ENCODE measurements at places on chromosomes 12 and 14.
A peak's percentile ranks its signal among the peaks of the same experiment; 100 is the strongest.

GRCh38 chr12:52280796-52281560, 6.5 kb downstream of the KRT86 start:
- DNase-seq: no peak

- no peak for DNase-seq
These were observed 37.8 kb downstream of the SLC6A15 start for GRCh38 chr12:84874825-84875139.

DNA sequence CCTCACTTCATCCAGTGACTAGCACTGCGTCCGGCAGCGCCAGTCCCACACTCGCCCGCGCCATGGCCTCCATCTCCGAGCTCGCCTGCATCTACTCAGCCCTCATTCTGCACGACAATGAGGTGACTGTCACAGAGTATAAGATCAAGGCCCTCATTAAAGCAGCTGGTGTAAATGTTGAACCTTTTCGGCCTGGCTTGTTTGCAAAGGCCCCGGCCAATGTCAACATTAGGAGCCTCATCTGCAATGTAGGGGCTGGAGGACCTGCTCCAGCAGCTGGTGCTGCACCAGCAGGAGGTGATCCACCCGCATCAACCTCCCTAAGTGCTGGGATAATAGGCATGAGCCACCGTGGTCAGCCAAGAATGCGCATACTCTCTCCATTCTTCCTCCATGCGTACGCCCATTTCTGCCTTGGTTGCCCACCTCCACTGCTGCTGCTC, 59.9 kb downstream of the IRF2BPL start:
- no peak for DNase-seq

DNA sequence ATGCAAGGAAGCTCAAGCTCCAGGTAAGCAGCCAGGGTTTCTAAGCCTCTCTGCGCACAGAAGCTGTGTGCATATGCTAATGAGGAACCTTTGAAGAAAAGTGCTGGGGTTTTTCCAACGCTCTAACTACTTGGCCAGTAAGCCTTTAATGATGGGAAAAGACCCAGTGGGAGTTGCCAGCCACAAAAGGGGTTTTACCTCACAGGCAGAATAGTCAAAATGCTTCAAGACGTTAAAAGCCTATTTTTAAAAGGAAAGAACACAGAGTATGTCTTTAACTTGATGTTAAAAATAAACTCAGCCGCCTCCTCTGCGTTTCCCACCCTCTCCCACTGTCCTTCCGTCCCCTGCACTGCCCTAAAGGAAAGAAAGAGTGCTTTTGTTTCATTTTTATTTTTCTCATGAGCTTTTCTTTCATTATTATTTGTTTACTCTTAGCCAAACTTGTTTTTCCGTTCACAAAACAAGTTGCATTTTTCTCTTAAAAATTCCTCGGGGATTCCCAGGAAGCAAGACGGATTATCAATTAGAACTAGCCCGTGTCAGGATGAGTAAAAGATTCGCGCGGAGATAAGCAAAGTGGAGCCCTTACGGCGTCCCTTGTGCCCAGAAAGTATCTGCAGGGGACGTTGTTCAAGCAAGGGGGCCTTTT, 209.8 kb upstream of the NUDT4 start:
- no peak for DNase-seq

DNA sequence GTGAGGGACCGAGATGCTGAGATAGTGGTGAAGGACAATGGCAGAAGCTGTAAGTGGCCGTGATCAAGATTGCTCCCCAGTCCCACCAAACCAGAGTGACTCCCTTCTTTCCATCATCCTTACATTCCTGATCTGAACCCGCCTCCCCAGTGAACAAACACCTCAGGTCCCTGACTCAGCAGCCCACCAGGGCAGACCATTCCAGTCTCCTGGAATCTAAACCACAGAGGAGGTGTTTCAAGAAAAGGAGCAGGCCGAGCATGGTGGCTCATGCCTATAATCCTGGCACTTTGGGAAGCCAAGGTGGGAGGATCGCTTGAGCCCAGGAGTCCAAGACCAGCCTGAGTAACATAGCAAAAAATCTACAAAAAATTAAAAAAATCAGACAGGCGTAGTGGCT, 6.6 kb downstream of the ERBB3 start:
- DNase-seq: no peak

DNA sequence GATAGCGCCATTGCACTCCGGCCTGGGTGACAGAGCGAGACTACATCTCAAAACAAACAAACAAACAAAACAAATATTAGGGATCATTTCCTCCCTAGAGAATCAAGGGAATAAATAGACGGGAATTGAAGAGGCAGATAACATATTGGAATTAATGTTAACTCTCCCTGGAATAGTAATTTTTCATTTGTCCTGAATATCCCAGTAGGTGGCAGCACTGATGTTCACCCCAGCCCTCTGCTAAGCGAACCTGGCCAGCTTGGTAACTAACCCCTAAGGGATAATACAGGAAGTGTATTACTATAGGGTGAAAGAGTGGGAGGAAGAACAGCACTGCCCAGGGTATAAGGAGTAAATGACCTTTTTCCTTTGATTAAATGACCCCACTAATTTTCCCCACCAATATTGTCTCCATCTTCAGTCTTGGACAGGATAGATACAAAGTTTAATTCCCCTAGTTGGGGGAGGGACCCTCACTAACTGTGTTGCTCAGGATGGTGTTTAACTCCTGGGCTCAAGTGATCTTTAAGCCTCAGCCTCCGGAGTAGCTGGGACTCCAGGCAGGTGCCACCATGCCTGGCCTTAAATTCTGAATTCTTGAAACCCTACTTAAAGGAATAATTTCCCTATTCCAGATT, 40.5 kb downstream of the SLC2A14 start:
- peak; percentile 73 for DNase-seq

DNA sequence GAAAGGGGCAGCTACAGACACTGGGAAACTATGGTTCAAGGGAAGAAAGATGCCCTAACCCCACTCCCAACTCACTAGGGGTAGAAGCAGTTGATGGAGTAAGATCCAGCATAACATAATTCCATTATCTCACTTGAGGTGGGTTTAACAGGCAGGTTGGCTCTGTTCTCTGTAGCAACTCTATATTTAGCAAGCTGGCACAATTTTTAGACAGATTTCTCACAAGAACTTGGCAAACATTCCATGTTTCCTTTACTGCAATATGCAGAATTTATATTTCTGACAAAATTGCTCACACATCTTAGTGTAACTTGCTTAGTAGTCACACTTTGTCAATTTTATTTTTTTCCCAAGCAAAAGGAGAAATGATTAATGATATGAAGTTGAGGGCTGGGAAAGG, 475.4 kb downstream of the RMST start:
- no peak for DNase-seq

- DNase-seq: no peak
These were observed 66.8 kb downstream of the ARL6IP4 start for GRCh38 chr12:123047289-123047688.

GRCh38 chr12:97397008-97397407, 65.6 kb upstream of the RMST start:
- no peak for DNase-seq

- no peak for DNase-seq
These were observed 48.0 kb downstream of the CD163L1 start for GRCh38 chr12:7395950-7396349.

- no peak for DNase-seq
These were observed 855.3 kb downstream of the DIO2 start for GRCh38 chr14:79356040-79356439.

- no peak for DNase-seq
These were observed 25.2 kb downstream of the POLE start for GRCh38 chr12:132661972-132662371.

DNA sequence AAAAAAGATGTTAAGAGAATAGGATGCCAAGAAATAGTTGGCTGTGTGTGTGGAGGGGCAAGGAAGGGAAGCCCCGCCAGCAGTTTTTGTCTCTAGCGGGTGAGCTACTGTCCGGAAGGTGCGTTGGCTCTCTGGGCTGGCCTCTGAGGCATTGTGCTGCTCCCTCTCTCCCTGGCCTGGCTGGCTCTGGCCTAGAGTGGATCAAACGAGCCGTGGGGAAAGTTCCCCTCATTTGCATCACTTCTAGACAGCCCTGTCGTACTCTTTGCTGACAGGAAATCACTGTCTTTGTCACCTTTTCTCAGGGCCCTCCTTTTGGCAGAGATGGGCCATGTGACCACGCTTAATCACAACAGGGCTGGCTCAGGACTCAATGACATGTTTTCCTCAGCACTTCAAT, 236.1 kb upstream of the NPAS3 start:
- no peak for DNase-seq

DNA sequence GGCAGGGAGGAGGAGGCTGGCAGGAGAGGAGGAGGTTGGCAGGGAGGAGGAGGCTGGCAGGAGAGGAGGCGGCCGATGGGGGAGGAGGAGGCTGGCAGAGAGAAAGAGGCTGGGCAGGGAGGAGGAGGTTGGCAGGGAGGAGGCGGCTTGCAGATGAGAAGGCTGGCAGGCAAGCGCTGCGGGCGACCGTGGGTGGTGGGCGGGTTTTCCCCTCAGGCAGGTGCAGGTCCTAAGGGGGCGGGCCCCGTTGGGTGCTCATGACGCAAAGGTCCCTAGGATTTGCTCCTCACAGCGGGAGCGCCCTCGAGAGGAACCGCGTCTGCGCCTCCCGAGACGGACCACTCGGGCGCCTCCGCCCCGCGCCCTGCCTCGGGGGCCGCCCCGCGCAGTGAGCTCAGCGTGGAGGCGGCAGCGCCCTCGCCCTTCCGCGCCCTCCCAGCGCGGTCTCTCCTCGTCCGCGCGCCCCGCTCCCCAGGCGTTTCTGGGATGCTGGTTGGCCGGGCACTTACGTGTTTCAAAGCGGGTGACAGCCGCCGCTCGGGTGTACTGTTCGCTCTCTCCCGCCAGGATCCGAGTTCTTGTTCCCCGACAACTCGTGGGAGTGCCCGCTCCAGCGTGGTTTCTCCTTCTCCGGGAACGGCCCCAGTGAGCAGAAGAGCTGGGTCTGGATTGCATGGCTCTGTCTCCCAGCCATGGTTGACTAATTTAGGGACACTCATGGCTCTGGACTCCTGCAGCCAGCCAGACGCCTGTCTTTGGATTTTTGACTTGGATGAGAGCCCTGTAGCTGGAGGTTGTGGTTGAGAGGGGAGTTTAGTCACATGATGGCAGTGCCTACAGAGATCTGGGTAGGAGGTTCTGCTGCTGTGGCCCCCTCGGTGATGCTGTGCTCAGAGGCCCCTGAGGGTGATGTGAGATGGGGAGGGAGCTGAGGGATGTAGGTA, 64.1 kb upstream of the PPP4R3A start:
- DNase-seq: peak; percentile 20

- no peak for DNase-seq
These were observed 8.4 kb upstream of the APOLD1 start for GRCh38 chr12:12777092-12777491.

DNA sequence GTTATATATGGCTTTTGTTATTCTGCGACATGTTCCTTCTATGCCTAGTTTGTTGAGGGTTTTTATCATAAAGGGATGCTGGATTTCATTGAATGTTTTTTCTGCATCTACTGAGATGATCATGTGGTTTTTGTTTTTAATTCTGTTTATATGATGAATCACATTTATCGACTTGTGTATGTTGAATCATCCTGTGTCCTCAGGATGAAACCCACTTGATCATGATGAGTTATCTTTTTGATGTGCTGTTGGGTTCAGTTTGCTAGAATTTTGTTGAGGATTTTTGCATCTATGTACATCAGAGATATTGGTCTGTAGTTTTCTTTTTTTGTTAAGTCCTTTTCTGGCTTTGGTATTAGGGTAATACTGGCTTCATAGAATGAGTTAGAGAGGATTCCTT, 291.2 kb downstream of the AKAP6 start:
- no peak for DNase-seq

DNA sequence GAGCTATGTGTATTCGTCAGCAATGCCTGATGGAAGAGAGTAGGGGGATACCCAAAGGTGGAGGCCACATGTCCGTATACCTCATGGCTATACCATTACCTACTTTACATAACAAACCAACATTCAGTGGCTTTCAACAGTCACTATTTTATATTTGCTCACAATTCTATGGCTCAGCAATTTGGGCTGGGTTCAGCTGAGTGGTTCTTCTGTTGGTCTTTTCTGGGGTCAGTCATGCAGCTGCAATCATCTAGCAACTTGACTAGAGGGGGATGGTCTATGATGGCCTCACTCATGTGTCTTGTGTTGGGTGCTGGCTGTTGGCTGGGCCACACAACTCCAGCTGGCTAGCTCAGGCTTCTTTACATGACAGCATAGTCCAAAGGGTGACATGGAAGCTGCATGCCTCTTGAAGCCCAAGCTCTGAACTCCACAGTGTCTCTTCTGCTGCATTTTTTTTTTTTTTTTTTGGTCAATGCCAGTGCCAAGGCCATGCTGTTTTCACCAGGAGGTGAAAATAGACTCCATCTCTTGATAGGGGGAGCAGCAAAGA, 53.7 kb downstream of the RIN3 start:
- no peak for DNase-seq

DNA sequence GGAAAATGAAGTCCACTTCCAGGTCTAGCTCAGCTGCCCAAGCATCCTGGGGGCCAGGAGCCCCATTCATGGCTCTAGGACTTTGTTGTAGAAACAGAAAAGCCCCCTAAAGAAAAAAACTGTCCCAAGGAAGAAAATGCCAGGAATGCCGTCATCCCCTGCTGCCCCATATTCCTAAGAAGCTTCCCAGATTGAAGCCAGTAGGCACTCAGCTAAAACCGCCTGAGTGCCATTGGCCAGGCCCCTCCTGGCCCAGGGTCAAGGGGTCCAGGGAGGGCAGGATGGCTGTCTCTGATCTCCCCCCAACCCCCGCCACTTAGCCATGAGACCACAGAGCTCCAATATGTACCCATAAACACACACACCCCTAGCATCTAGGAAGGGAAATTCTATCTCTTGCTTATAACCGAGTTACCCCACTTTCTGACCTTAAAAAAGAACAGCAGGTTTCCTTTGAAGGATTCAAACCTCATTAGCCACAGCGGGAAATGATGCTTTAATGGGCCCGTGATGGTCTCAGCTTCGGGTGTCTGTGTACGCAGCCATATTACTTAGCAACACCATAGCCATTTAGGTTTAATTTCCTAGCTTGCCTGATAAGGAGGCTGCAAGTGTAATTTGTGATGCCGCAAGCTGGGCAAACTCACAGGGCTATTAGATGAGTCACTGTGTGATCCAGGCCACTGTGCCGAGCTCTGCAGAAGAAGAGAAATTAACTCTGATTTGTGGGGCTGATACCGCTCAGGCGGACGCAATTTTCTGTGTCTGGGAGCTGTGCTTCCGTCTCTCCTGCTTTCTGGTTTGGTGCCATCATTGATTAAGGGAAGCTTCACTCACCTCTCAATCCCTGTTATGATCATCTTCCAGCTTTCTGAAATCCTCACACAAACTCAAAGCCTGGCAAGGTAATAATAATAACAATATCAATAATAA, 84.2 kb downstream of the GCH1 start:
- no peak for DNase-seq

DNA sequence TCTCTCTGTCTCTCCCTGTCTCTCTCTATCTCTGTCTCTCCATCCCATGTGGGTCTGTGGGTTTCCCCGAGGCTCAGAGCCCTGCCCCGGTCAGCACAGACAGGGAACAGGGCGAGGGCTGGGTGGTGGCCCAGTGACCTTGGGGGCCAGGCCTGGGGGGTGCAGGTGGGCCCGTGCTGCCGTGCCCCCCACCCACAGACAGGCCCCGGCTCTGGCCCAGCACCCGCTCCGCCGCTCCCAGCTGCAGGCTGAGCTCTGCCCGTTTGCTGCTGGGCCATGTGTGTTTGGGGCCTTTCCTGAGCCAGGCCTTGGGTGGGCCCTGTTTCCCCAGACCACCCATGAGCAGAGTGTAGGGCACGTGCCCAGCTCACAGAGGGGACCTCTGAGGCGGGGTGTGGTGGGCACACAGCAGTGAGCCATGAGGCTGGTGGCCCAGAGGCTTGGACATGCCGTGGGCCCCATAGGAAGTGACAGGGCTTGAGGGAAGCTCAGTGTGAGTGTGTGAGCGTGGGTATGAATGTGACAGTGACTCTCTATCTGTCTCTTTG, 51.0 kb downstream of the TMEM121 start:
- no peak for DNase-seq

Measured in hematopoietic multipotent progenitor cell treated with erythropoietin and hydrocortisone succinate and interleukin-3 and kit ligand, for 8 days (in vitro differentiated cells).